ENCODE measurements at places on chromosomes 13 and 19.

- DNase-seq: no peak
Measured at GRCh38 chr19:24052811-24053210, 34.2 kb upstream of the ZNF254 start.

- DNase-seq: no peak
Measured at GRCh38 chr13:49256841-49257240, 9.1 kb downstream of the CDADC1 start.

- DNase-seq: no peak
Measured at GRCh38 chr13:106986033-106986484, 418.1 kb upstream of the ARGLU1 start.

DNA sequence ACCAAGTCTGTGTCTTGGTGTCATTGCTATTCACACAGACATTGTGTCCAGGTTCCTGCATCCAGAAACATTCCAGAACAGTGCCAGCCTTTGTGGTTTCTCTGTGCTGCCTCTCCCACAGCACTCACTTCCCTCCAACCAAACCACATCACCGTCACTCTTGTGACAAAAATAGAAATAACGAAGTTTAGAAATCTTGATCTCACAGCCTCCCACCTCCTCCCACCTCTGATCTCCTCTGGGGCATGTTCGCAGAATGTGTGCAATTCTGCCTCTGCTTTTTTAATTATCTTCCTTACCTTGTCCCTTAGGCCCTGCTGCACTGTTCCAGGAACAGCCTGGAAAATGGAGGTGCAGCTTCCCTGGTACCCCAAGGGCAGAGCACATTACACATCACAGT is 8.7 kb upstream of the SERPINE3 start:
- no peak for DNase-seq

DNA sequence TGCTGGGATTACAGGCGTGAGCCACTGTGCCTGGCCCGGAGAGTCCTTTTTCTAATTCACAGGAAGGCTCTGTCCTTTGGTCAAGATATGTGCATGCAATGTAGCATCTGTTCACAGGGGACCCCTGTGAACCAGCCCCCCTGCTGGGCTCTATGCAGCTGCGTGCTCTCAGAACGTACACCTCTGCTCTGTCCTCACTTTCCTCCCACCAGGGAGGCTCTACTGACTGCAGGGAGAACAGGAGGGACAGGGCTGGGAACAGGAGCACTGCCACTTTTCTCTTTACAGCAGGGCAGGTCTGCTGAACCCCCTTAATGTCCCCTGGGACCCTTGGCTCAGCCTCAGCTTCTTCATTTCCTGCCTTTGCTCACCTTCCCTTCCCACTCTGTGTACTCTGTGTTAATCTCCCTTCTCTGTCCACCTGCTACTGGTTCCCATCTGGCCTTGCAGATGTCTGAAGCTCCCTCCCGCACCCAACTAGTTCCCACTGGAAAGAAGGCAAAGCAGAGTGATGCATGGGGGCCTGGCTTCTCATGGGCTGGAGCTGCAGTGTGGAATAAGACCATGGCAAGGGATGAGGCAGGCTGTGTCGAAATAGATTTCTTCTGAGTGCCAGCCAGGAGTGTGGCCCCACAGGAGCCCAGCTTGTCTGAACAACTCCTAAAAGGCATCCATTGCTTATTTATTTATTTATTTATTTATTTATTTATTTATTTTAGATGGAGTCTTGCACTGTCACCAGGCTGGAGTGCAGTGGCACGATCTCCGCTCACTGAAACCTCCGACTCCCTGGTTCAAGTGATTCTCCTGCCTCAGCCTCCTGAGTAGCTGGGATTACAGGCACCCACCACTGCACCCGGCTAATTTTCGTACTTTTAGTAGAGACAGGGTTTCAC is 7.2 kb downstream of the ADGRE2 start:
- DNase-seq: no peak

Measured in stimulated activated CD8-positive, alpha-beta memory T cell treated with anti-CD3 and anti-CD28 coated beads, Interleukin-7, amount 100 ng/mL, for 1 hour (primary cell).